Activated naive CD4-positive, alpha-beta T cell treated with anti-CD3 and anti-CD28 coated beads for 36 hours (primary cell): ENCODE measurements at places on chromosomes 6 and 20. TPM values are rescaled to one million over a fixed set of nuclear protein-coding genes. Genes with fewer than 3 reads are reported as not detected.

The PNLDC1 gene
- total RNA-seq: not detected

The SPTLC3 gene
- total RNA-seq: 0.15 TPM

The PBOV1 gene
- total RNA-seq: not detected

The JPH2 gene
- total RNA-seq: not detected

The SLC17A3 gene
- not detected for total RNA-seq

The SPATA25 gene
- 0.52 TPM for total RNA-seq

The ZSWIM3 gene
- 3.3 TPM for total RNA-seq

The SLC17A1 gene
- total RNA-seq: not detected

DNA sequence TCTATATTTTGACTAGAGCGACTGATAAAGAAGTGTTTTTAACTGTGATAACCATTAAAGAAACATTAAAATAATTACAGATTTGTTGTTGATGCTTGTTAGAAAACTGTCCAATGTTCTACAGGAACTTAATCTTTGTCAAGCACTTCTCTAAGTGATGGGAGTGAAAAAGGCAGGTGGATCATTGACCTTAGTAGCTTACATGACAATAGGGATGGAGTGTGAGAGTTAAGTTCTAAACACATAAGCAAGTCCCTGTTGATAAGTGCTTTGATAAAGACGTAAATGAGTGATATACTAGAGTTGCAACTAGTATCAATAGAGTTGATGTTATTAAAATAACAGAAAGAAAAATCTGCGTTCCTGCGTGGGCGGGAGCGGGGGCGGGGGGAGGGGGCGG, 931.5 kb upstream of the EPHA7 start:
- no peak for DNase-seq

DNA sequence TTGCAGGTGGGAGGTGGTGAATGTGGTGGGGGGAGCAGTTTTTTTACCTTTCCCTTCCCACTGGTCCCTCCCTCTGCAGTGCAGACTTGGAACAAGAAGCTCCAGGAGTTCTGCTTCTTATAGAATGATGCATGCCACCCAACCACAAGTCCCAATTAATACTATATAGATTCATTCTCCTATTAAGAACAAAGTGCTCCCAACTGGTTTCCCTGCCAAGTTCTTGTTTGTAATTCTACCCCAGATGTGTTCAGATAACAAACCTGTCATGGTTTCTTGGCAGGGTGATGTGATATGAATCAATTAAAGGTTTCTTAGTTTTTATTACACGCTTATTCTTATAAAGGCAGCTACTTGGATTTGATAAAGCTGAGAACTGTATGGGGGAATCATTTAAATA, 23.9 kb downstream of the HDDC2 start:
- DNase-seq: no peak

GRCh38 chr6:22124756-22125155, 172.1 kb downstream of the PRL start:
- no peak for DNase-seq

DNA sequence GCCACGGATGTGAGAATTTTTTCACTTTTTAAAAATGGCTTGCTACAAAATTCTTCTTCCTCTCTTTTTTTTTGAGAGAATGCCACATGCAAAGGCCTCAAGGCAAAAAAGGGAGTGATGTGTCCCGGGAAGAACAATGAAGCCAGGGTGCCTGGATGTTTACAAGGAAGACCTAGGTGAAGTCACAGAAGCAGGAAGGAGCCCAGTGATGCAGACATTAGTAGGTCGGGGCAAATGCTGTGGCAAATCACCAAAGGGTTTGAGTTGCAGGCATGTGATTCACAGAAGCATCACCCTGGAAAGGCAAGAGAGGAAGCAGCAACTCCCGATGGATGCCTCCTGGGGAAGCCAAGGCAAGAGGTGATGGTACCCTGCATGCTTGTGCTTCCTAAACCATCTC, 46.8 kb downstream of the FARS2 start:
- DNase-seq: no peak

DNA sequence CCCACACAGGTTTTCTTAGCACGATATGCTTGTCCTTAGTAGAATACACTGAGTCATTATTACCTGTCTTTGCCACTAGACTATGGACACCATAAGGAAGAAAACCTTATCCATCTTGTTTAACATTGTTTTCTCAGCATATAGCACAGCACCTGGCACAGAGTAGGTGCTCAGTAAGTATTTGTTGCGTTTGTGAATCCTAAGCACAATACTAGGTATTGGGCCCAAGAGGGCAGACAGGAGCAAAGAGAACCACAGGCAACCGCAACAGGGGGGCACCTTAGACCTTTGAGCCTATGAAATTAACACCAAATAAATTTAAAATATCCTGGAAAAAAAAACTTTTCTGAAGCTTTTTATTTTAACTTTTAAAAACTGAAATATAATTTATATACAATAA, 3.7 kb upstream of the NCOA6 start:
- no peak for DNase-seq

DNA sequence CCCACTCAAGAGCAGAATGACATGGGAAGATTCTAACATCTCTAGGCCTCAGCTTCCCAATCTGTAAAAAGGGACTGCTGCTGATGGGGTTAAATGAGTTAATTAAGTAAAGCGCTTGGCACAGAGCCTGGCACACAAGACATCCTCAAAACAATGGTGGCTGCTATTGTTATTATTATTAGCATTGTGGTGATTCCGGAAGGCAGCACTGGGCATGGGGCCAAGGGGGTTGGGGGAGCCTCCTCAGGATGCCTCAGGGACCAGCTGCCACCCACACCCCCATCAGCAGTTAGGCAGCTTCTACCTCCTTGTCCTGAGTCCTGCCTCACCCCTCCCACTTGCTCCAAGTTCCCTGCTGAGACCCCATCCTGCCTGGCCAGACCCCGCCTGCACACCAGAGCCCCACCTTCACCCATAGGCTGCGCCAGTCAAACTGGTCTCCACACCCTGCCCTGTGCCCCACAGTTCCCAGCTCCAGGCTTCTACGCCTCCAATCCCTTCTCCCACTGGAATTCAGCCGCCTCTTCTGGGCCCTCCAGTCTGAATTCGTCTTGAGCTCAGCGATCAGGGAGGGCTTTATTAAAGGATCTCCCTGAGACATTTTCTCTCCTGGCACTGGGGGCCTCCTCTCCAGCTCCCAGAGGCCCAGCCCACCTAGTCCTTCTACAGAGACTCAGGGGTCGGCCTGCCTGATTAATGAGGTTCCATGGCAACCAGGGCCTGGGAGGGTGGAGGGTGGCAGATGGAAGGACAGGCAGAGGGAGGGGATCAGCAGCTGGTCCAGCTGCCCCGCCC, 1.5 kb downstream of the E2F1 start:
- no peak for DNase-seq

DNA sequence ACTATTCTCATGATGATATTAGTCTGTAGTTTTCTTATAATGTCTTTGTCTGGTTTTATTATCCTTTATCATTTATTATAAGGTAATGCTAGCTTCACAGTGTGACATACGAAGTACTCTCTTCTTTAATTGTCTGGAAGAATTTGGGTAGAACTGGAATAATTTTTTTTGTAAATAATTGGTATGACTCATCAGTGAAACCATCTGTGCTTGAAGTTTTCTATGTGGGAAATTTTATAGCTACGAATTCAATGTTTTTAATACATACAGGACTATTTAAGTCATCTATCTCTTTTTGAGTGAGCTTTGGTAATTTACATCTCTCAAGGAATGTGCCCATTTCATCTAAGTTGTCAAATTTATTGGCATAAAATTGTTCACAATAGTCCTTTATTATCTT, 86.3 kb downstream of the SOD2 start:
- DNase-seq: no peak

DNA sequence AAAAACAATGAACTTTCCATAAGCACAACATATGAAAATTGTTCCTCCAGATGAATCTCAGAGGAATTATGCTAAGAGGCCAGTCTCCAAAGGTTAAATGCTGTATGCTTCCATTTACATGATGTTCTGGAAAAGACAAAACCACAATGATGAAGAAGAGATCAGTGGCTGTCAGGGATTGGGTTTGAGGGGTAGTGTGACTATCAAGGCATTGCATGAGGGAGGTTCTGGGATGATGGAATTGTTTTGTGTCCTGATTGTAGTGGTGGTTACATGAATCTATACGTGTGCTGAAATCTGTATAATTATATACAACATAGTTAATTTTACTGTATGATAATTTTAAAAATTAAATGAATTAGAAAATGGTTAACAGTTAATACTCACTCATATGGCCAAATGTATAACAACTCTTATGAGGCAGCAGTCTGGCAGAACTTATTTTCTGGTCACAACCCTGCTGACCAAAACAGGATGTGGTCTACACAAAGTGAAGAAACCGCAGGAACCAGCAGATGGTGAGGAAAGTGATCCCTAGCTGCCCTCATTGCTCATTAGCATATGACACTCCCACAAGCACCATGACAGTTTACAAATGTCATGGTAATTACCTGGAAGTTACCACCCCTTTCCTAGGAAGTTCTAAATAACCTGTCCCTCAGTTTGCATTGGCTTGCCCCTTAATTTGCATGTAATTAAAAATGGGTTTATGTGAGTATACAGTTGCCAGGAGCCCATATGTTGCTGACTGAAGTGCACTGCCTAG, 31.9 kb downstream of the NSFL1C start:
- DNase-seq: peak; percentile 86

GRCh38 chr6:24378473-24379097, 20.7 kb upstream of the DCDC2 start:
- no peak for DNase-seq

GRCh38 chr20:327186-328026, 2.1 kb downstream of the SOX12 start:
- DNase-seq: peak; percentile 76

DNA sequence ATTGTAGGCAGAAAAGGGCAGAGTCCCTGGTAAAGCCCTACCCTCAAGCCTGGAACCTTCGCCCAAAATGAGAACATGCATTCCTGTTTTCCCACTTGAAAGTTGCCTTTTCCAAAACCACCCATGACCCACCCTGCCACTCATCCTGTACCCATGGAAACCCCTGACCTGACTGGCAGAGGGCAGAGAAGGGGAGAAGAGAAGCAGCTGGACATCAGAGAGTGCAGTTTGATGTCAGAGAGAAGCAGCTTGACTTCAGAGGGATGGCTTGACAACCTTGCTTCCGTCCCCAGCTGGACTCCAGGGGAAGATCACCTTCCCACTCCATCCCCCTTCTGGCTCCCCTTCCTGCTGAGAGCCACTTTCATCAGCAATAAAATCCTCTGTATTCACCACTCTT, 123.6 kb upstream of the SHLD1 start:
- no peak for DNase-seq

DNA sequence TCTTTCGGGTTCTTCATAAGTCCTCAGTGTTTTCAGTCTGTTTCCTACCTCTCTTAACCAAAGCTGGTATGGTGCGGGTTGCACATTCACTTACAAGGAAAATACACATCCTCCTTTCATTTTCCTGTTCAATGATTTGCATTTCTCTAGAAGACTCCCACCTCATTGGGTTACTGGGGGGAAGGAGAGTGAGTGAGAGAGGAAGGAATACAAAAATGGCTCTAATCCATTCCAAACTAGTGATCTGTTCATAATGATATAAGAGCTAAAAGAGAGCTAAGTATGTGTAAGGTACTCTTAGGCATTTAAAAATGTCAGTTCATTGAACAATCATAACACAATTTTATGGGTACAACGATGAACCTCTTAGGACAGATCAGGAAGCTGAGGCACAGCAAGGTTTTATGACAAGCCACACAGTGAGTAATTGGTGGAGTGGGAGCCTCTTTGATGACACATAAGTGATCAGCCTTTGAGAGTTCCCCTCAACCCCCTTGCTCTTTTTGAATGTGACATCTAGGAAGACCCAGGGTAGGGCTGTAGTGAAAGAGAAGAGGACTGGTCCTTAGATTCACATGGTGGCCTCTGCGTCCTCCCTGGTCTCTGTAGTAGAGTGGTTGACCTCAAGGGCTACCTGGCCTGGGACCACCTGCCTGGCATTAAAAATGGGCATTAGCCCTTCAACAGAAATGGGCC, 328.4 kb upstream of the SOX4 start:
- peak; percentile 15 for DNase-seq

DNA sequence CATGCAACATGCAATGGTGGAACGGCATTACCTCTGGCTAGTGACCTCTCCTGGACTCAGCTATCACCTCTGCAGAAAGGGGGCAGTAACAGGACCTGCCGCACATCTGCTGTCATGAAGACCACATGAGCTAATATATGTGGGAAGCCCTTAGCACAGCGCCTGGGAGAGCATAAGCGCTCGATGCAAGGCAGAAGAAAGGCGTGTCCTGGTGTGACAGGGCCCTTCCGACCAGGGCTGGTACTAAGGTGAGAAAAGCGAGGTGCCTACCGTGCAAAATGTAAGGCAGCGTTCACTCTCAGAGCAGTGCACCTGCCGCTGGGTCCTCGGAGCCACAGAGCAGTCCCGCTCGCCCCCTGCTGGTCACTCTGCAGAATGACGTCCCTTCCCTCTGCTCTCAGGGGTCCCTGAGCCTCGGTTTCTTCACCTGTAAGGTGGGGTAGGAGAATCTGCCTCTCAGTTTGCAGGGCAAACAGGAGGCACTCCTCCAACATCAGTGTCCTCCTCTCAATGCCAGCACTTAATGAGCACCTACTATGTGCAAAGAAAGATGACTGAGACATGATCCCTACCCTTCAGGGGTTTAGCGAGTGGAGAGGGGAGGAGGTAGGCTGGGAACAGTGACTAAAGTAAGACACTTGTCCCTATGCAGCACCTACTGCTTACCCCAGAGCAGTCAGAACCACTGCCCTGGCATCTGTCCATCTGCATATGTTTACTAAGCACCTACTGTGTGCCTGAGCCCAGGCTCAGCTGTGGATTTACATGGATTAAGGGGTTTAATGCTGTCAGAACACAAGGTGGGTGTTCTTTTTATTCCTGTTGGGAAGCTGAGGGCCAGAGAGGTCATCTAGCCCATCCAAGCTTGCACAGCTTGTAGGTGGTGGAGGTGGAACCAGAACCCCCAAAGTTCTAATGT, 41.1 kb upstream of the PTGIS start:
- peak; percentile 81 for DNase-seq

- DNase-seq: no peak
These were observed 15.7 kb downstream of the ATG5 start for GRCh38 chr6:106309766-106310373.

DNA sequence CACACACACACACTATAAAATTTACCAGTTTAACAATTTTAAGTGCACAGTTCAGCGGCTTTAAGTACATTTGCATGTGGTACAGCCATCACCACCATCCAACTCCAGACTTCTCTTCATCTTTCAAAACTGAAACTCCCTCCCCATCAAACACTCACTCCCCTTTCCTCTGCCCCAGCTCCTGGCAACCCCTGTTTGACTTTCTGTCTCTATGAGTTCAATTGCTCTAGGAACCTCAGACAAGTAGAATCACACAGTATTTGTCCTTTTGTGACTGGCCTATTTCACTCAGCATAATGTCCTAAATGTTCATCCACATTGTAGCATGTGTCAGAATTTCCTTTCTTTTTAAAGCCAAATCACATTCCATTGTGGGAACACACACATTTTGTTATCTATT, 302.8 kb upstream of the FOXQ1 start:
- no peak for DNase-seq

GRCh38 chr6:2630359-2630758, 120.4 kb downstream of the MYLK4 start:
- no peak for DNase-seq

DNA sequence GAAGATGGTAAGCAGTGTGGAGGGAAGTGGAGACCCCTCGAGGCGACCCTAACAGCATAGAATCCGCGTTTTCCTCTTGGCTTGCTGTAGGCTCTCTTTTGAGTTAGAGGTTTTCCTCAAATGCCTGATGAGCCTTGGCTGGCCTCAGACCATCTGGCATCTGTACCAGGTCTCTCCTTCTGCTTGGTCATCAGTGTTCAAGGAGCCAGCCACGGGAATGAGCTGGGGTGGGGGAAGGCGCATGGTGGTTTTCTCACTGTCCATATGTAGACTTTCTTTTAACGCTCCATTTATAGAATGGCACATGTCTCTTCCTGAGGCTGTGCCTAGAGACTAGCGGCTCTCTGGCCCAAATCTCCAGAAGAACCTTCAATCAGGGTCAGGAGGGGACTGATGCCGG, 8.1 kb upstream of the GUCA1A start:
- no peak for DNase-seq
